ENCODE measurements at places on chromosomes 5 and 9.

GRCh38 chr5:96067251-96067650 is 105.6 kb upstream of the ELL2 start:
- DNase-seq, result no peak

DNA sequence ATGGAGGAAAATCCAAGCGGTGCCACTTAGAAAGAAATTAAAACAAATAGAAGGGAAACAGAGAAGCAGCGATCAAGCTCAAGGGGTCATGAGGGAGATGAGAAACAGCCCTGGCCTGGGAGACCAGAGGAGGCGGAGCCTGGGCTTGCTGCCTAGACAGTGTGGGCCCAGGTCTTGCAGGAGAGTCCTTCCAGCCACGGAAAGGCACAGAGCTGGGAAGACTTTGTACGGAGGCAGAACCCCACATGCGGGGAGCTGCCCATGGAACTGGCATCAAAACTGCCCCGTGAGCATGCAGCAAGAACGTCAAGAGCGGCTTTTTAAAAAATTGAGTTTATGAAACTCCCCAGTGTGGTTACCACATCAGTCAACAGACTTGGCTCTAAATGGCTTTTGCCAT is 119.4 kb downstream of the IRX1 start:
- no peak for DNase-seq

GRCh38 chr5:31270396-31270795 is 76.9 kb downstream of the CDH6 start:
- no peak for DNase-seq

DNA sequence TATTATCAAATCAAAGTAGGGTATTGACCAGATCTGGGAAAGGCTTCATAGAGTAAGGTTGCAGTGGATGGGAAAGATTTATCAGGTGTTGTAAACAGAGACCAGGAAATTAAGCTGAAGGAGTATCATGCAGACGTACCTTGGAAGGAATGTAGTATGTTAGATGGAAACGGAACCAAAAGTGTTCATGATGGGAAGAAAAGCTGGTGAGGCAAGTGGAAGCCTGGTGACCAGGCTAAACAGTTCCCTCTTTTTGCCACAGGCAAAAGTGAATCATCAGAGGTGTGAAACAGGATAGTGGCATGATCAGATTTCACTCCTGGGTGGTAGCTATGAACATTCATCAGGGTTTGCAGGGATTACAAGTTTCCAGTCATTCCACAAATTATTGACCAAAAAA is 780.1 kb upstream of the DMAC1 start:
- DNase-seq, result no peak

DNA sequence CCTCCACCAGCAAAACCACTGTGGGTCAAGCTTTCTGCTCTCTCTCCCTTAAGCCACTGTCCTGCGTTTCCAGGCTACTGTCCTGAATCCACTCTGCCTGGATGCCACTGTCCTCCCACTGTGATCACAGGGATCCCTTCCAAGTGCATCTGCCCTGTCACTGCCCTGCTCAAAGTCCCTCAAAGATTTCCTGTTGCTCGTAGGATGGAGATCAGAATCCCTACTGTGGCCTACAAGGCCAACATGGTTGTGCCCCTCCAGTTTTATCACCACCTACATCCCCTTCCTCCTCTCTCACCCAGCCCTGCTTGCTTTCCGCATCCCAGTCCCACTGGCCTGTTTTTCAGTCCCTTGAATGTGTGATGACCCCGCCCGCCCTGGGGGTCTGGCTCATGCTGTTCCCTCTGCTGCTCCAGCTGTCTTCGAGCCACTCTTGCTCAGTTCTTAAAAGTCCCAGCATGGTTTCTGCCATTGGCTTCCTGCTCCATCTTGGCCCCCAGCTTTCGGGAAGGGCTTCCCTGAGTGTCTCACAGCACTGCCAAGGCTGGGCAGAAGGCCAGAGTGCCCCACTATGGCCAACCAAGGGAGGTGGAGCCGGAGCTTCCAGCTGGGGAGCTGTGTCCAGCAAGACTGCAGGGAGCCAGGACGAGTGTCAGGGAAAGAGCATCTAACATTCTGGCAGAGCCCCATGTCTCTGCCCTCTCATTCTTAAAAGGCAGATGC is 12.9 kb upstream of the FRRS1L start:
- DNase-seq, result no peak

- no peak for DNase-seq
Measured at GRCh38 chr9:86983620-86984259, 36.4 kb upstream of the GAS1 start.

- DNase-seq, result no peak
Measured at GRCh38 chr5:3027185-3027865, 275.8 kb upstream of the IRX2 start.

GRCh38 chr9:74858751-74859414 is 28.8 kb downstream of the TRPM6 start:
- no peak for DNase-seq

DNA sequence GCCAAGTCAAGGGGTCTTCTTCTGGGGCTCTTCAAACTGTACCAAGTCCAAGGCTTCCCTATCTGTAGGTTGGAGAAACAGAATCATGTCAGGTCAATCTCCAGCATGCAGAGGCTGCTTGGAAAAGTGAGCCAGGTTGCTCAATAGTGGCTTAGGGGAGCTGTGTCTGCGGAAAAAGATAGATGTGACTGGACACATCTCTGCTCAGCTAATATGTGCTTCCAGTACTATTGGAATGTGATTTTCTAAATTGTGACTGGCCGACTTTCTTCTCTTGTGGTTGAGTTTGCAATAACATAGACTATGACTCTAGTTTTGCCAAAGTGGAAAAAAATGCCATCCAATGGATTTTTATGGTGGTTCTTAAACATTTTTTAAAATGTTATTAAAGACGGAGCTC is 136.7 kb downstream of the BOD1 start:
- no peak for DNase-seq

DNA sequence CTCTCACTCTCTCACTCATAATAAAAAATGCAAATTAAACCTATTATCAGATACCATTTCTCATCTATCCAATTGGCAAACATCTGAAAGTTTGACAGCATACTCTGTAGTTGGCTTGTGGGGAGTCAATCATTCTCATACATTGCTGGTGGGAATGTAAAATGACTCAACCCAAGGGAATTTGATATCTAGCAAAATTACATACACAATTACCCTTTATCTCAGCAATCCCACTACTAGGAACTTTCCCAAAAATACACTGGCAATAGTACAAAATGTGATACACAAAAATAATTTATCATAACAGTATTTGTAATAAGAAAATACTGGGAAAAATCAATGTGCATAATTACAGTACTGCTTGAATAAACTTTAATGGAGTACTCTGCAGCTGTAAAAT is 731.3 kb downstream of the DTWD2 start:
- DNase-seq, result no peak

DNA sequence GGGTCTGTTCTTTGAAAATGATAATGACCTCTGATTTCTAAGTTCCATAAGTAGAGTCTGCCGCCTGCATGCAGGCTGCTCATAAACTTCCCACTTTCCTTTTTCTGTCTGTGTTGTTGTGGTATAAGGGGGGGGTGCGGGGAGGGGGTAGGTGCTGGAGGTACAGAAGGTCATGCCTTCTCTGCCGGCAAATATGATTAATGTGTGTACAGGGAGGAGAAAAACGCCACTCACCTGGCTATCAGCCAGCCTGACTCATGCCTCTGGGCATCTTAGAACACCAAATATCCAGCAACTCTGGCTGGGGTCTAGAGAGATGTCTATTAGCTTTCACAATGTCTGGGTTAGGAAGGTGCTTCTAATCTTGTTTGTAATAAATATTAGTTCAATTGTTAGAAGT is 128.3 kb downstream of the EFNA5 start:
- DNase-seq, result no peak

- no peak for DNase-seq
Measured at GRCh38 chr9:2570615-2571479, 50.7 kb upstream of the VLDLR start.

DNA sequence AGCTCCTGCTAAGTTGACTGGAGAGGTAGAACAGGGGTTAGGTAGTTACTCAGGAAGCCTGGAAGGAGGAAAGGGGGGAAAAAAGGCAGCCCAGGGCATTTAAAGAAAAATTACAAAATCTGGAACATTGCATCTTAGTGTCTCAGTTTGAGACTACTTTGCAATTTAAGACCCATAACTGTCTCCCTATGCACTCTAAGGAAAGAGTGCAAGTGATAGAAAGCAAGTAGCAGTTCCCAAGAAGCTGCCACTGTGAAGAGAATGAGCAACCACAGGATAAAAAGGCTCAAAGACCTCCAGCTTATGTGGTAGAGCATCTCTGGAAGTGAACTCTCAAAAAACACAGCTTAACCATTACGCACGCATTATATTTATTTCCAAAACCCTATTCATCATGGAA is 141.8 kb downstream of the SLCO4C1 start:
- no peak for DNase-seq

GRCh38 chr9:19108038-19108437 is 5.3 kb upstream of the HAUS6 start:
- DNase-seq, result no peak

DNA sequence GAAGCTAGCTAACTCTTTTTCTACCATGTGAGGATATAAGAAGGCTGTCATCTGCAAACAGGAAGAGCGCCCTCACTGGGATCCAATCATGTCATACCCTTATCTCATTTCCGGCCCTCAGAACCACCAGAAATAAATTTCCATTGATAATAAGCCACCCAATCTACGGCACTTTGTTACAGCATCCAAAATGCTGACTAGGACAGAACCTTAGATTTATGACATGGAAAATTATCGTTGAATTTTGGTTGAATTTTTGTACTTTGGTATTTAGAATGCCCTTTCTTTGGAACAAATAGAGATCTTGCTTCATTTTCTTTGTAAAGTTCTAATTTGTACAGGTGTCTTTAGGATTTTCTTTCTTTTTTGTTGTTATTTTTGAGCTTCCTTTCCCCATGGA is 53.3 kb upstream of the CYLC2 start:
- no peak for DNase-seq

GRCh38 chr5:131081374-131081773 is 83.7 kb downstream of the HINT1 start:
- no peak for DNase-seq

- DNase-seq, result no peak
Measured at GRCh38 chr5:74767579-74767913, 497 bp downstream of the NSA2 start.

- no peak for DNase-seq
Measured at GRCh38 chr9:130140706-130141105, 31.5 kb upstream of the NCS1 start.

- DNase-seq, result no peak
Measured at GRCh38 chr9:97557606-97558095, 56.2 kb downstream of the TMOD1 start.

- no peak for DNase-seq
Measured at GRCh38 chr5:146947181-146947941, 68.8 kb upstream of the PPP2R2B start.

- DNase-seq, result peak; percentile 9
Measured at GRCh38 chr5:160269017-160269416, 39.7 kb downstream of the FABP6 start.

DNA sequence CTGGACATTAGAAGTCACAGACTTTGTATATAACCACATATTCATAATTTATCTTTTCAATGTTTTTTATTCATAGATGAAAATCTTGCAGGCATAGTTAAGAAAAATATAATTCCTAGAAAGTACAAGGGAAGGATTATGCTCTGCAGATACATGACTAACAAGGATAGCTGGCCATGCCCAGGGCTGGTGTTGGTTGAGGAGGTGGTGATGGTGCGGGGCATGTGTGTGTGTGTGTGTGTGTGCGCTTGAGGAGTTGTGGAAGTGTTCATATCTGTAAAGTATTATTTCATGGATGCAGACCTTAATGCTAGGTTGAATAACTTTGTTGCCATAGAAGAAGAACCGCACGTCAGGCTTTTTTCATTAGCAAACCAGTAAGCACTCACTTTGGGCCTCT is 1.3 kb downstream of the S1PR3 start:
- no peak for DNase-seq

Data from stimulated activated CD8-positive, alpha-beta memory T cell treated with anti-CD3 and anti-CD28 coated beads, Interleukin-4, amount 100 ng/mL, for 1 hour (primary cell).